ENCODE measurements at places on chromosomes 16 and 17.

- DNase-seq, result no peak
Measured at GRCh38 chr16:78490431-78490830, 391.0 kb downstream of the WWOX start.

- DNase-seq, result no peak
Measured at GRCh38 chr17:81030741-81031565, 4.0 kb upstream of the BAIAP2 start.

- no peak for DNase-seq
Measured at GRCh38 chr17:1580979-1581676, 18.5 kb upstream of the PITPNA start.

GRCh38 chr17:20159406-20160069, 150.4 kb downstream of the SPECC1 start:
- no peak for DNase-seq

DNA sequence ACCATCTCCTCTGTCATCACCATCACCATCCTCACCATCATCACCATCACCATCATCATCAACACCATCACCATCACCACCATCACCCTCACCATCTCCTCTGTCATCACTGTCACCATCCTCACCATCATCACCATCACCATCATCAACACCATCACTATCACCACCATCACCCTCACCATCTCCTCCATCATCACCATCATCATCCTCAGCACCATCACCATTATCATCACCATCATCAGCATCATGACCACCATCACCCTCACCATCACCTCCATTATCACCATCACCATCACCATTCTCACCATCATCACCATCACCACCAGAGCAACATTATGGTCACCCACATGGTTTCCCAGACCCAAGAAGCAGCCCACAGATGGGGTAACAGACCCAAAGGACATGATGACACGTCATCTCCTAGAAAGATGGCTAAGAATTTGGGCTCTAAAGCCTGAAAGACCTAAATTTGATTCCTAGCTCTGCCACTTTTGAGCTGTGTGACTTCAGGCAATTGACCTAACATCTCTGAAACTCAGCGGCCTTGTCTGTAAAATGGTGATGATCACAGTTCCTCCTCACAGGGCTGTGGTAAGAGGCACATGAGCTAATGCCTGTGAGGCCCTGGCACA, 14.6 kb downstream of the SCNN1B start:
- DNase-seq, result no peak

DNA sequence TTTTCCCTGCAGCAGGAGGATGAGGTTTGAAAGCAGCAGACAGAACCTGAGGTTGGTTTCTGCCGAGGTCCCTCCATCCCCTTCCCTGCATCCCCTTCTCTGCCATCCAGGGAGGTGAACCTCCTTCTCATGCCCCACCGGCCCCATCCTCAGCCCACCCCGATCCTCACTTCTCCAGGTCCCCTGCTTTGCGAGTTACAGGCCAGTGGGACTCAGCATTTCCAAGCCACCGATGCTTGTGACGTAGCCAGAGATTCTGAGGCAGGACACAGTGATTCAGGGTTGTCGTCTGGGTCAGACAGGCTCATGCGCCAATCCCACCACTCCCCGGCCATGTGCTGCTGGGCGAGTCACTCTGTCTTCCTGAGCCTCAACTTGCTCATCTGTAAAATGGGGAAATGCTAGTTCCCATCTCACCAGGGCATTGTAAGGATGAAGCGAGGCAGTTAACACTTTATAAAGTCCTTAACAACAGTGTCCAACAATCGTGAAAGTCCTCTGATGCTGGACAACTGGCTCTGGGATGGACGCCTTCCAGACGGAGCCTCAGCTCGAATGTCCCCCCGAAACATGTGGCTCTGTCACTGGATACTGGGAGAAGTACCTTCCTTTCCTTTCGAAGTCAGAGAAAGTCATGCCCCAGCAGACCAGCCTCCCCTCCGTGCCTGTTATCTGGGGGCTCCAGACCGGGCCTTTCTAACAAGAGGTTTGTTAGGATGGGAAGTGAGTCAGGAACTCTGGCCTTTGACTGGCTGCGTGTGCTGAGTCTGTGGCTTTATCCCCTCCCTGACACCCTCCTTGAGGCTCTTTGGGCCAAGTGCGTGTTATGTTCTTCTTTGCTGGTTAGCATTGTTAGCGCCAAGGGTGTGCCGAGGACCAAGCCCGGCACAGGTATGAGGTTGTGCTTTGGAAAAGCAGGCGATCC, 21.9 kb downstream of the SEC14L5 start:
- DNase-seq, result no peak

DNA sequence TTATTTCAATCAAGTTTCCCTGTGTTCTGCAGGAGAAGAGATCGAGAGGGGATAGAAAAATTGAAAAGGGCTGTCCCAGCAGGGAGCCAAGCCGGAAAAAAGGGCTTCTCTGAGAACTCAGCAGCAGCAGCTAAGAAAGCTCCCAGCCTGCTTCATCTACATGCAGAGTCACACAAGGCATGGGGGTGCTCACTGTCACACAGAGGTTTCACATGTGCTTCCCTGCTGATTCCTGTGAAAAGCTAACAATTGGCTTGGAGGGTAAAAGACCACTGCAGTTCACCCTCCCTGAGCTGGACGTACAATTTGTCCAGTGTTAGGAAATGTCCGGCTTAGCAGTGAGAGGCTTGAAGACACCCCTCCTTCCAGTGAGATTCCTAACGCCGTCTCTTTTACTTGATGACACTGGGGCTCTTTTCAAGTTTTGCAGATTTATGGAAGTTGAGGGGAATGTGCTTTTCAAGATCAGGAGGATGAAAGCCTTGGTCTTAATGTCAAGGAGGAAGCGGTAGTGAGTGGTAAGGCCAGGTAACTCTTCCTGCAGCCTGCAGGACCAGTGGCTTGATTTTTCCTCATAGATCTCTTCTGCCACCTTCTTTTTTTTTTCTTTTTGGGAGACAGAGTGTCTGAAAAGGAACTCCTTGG, 85.6 kb downstream of the WNT3 start:
- no peak for DNase-seq

GRCh38 chr17:80886641-80887573, 104.7 kb upstream of the CHMP6 start:
- no peak for DNase-seq

DNA sequence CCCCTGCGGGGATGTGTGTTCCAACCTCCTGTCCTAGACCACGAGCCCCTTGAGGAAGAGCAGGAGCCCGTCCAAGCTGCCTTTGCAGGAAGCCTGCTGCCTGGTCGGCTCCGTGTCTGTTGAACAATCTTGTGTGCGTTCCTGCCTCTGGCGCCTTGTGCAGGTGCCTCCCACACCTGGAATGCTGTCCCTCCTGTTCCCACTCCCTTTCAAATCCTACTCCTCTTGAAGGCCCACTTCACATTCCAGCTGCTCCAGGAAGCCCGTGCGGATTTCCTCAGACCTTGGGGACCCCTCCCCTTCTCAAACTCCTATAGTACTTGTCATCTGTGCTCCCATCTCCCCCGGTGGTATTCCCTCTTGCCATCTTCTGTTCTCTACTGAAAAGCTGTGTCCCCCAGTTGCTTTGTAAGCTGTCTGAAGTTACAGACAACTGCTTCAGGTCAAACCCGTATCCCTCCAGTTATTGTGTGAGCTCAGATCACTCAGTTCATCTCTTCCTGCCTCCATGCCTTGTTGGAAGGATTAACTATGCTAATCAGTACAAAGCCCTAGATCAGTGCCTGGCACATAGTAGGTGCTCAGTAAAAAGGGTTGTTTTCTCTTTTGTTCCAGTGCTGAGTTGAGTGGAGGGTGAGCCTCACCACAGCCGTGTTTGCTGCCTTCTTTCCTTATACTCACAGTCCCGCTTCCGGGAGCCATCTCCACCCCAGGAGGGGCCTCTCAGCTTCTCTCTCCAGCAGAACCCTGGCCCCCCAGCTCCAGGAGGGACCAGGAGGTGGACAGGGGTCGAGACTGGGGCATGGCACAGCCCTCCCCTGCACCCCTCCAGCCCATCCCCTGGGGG, 241.8 kb upstream of the CIBAR2 start:
- DNase-seq, result no peak

DNA sequence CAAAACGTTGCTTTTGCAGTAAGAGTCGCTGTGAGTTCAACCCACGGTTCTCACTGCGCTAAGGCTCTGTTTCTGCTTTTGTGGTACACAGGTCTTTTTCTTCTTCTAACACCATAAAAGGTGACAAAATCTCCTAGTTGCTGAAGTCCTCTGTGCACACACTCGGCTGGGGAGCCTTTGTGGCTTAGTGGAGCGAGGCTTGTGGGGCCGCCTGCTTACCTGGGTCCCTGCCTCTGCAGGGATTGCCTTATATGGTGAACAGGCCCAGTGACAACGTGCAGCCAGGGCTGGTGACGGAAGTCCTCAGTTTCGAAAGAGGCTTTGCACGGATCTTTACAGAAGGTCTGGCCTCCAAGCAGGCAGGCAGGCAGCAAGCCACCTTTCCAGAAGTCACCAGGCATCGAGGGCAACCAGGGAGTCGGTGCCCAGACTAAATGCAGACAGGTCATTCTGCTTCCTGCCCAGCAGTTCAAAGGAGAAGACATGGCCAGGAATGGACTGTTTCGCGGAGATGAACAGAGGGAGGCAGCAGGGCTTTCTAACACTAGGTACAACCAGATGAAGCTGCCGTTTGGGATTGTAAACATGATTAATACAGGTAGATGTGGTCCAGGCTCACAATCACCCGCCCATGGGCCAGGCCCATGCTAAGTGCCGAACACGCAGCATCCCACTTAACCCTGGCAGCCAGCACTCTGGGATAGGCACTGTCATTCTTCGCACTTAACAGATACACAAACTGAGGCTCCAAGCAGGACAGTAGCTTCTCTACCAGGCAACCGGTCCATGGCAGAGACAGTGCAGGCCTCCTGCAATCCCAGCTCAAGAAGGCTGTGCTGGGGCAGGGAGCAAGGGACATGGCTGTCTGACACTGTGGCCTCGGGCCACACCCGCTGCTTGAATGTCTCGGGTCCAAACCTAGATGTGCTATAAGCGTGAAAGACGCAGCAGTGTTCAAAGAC, 10.7 kb upstream of the MEAK7 start:
- DNase-seq, result no peak

DNA sequence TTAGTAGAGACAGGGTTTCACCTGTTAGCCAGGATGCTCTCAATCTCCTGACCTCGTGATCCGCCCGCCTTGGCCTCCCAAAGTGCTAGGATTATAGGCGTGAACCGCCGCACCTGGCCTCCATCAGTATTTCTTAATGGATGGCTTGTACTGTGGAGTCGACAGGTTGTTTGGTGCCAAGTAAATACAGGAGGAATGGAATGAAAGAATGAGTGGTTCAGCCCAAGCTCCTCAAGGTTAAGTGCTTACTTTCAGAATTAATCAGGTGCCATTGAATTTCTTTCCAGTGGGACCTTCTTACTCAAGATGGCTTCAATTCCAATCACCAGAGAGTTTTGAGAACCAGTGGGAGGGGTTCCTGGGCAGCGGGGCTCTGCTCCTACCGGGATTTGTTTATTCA, 25.0 kb downstream of the ALOX15 start:
- no peak for DNase-seq

DNA sequence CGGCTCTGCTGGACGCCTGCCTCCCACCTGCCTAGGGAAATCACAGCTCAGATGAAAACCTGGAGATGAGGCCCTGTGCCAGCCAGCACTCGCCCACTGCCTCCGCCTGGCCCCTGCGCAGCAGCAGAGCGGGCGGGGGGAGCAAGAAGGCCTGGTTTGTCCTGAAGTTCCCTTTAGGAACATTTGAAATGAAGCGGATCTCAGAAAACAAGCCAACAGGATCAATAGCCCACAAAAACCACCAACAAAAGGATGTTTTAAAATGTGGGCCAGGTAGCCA, 48.0 kb downstream of the RBFOX3 start:
- DNase-seq, result no peak

- DNase-seq, result no peak
Measured at GRCh38 chr16:65713181-65713808, 591.4 kb upstream of the CDH11 start.

- DNase-seq, result no peak
Measured at GRCh38 chr16:81938326-81939163, 72.7 kb downstream of the SDR42E1 start.

DNA sequence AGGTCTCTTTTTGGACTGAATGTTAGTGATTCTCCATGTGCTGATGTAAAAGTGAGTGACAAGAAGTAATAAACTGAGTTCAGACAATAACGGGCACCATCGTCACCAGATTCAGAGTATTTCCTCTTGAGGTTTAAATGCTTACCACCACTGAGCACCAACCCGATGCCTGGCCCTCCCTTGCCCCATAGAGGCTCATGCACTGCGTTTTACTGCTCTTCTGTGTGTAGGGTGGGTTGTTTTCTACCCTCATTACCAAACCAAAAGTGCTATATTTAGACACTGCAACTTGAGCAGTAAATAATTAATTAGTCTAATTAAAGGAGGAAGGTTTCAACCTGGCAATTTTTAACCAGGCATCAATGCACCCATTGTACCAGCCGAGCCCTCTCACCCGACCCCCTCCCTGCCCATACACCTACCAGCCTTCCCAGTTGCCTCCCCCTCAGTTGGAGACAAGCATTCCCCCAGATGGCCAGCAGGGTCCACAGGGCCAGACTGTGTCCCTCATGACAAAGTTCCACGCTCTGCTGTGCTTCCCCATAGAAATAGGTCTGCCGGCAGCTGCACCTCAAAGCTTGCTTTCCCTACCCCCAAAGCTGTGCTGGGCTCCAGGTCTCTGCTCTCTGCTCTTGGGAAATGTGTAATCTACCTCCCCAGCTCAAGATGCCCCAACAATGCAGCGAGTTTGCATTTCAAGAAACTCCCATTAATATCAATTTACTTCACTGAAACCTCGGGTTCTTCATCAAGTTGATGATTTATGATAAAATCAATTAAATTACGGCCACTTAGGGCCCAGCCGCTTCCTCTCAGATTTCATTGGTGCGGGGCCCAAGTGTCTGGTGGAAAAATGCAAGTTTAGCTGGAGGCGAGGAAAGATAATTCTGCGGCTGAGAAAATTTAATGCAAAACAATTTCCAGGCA, 16.0 kb downstream of the HOXB4 start:
- DNase-seq, result no peak

GRCh38 chr17:66552371-66552770, 250.0 kb downstream of the PRKCA start:
- no peak for DNase-seq

DNA sequence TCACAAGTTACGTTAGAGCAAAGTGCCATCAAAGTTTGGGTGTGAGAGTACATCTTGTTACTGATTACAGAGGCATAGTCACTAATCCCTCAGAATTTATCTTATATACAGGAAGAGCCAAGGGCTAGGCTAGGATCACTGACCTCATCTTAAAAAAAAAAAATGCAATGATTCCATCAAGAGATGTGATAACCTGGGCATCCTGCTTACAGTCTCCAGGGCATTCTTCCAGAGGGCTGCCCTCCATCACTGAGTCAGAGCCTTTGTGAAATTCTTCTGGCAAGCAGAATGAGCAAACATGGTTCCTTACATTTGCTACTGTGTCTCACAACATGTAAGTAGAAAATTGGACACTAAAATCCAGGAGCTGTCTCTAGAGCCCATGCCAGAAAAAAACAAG, 410.6 kb downstream of the ZFHX3 start:
- no peak for DNase-seq

GRCh38 chr16:72187551-72187950, 15.6 kb upstream of the PMFBP1 start:
- no peak for DNase-seq

DNA sequence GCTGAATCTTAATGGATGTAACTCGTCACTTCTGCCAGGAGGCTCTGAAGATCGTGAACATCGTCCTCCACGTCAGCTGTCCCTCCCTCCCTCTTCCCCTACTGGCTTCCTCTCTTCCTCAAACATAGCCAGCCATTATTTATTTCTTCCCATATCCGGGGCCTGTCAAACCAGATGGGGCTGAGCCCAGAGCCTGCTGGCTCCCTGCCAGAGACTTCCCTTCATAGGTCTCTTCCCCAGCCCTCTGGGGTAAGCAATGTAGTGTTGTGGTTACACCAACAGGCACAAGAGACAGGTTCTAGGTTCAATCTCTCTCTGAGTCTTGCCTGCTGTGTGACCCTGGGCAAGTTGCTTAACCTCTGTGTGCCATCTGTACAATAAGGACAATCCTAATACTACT, 40.1 kb upstream of the ZFP90 start:
- no peak for DNase-seq

Data from stimulated activated CD8-positive, alpha-beta memory T cell treated with anti-CD3 and anti-CD28 coated beads, Interleukin-7, amount 100 ng/mL, for 24 hours (primary cell).